ENCODE measurements at places on chromosomes 5 and 9. TPM values are rescaled to one million over a fixed set of nuclear protein-coding genes. Genes with fewer than 3 reads are reported as not detected.

PIP5K1B gene
- total RNA-seq = not detected

RNF208 gene
- total RNA-seq = 0.36 TPM

GAPVD1 gene
- total RNA-seq = 31.2 TPM

SLC45A2 gene
- not detected for total RNA-seq

RLN1 gene
- 0.37 TPM for total RNA-seq

SEC24A gene
- total RNA-seq = 25.8 TPM

GRCh38 chr5:2139478-2139877 is 256.8 kb upstream of the IRX4 start:
- H3K27ac ChIP-seq = no peak overlapping the region
- no peaks in the 10 kb centered on the region for H3K4me1 ChIP-seq
- no peak overlapping the region for H3K4me3 ChIP-seq
- H3K36me3 ChIP-seq = no peaks in the 10 kb centered on the region
- DNase-seq = no peak

DNA sequence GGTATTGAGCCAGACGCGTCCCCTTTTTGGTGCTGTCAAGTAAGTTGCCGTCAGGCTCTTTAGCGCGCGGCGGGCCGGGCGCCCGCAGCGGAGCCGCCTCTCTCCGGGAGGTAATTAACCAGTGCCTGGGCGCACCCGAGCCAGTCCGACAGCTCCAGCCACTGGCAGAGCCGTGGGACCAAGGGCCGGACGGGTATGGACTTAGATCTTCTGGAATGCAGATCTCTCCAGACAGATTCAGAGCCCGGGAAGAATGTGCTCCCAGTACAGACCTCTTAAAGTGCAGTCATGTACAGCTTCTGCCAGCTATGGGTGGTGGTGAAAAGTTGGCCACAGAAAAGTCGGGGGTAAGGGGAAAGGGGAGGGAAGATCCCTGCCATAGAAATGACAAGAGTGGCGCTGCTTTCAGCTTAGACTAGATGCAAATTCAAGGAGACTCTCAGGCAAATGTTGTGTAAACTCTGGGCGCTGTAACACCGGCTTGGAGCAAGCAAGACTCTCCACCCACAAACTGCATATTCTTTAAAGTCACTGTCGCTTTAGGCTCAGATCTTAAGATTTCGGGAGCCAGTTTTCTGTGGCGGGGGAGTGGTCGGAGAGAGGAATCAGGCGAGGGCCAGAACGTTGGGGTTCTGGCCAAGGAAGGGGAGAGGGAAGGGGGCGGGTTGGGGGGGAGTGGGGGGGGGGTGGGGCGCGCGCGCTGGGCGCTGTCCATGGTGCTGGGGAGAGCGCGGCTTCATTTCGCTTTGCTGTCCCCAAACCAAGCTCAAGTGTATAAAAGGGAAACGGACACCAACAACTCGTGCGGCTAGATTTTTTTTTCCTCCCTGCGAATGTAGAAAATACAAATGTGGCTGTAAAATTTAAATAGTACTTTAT is 29.2 kb downstream of the NR2F1 start:
- peaks cover 5% of the 10 kb centered on the region for H3K4me1 ChIP-seq
- H3K36me3 ChIP-seq = no peaks in the 10 kb centered on the region
- H3K4me3 ChIP-seq = no peak overlapping the region
- DNase-seq = no peak
- no peaks in the 10 kb centered on the region for H3K27me3 ChIP-seq

- H3K4me3 ChIP-seq = no peak overlapping the region
- no peak for DNase-seq
- H3K27ac ChIP-seq = no peak overlapping the region
- H3K27me3 ChIP-seq = no peaks in the 10 kb centered on the region
- peaks cover 24% of the 10 kb centered on the region for H3K4me1 ChIP-seq
- no peaks in the 10 kb centered on the region for H3K36me3 ChIP-seq
These were observed 1.6 kb upstream of the INPP5E start for GRCh38 chr9:136441191-136441680.

GRCh38 chr5:127985811-127986325 is 97.7 kb upstream of the SLC12A2 start:
- H3K27me3 ChIP-seq = no peaks in the 10 kb centered on the region
- 0 out of 2 replicates have a peak, but pooled peaks cover 7% of the 10 kb centered on the region for H3K36me3 ChIP-seq
- H3K4me3 ChIP-seq = no peak overlapping the region
- H3K4me1 ChIP-seq = peaks cover 34% of the 10 kb centered on the region
- DNase-seq = no peak

Data from Karpas-422 (cell line).